Stimulated activated CD4-positive, alpha-beta T cell treated with anti-CD3 and anti-CD28 coated beads, Interleukin-12 subunit alpha, Interleukin-12 subunit beta, amount 100 ng/mL, for 48 hours (primary cell): ENCODE measurements at places on chromosomes 3 and 15.
A peak's percentile ranks its signal among the peaks of the same experiment; 100 is the strongest.

DNA sequence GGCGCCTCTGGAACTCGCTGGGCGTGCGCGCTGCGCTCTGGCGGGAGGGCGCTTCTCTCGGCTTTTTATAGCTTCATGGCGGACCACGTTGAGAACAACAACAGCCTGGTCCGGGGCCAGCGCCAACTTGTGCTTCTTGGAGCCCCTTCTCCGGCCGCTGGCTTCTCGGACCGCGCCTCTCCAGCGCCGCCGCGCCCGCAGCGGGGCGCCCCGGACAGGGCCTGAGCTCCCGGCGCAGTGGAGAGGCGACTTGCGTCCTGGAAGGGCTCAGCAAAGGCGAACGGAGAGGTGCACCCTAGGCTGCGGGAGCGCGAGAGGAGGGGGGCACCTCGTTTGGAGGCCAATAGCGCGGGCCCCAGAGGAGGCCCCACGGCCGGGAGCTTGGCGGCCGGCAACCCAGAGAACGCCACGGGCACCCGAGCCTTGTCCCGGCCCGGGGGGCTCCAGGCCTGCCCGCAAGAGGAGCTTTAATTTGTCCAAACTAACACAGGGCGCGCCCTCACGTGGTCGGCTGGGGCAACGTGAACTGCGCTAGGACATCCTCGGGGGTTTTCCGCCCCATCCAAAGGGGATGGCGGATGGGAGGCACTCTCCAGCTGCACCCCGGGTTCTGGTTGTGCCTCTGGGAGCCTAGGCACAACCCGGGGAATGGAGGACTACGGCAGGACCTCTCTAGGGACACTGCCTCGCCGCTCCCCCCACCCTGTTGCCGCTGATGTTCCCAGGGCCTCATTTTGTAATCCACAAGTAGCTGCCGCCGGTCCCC is 37.8 kb downstream of the HMCES start:
- DNase-seq = peak; percentile 72

DNA sequence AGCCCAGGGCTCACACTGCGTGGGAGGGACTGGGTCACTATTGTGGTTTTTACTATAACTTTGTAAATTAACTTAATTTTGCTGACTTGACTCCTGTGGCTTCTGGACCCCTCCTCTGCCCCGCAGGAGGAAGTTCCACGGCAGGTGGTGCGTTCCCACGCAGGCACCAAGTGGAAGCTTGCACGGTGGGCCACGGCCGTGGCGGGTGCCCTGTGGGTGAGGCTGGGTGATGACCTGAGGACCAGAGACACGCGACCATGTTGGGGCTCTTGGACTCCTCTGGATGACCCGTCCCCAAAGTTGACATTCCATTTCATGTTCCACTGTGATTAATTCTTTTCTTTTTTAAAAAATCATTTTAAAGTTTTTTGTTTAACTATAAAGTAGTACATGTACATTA is 89.0 kb downstream of the FBLN2 start:
- DNase-seq = no peak

- no peak for DNase-seq
Measured at GRCh38 chr3:108305484-108306172, 9.3 kb downstream of the HHLA2 start.

DNA sequence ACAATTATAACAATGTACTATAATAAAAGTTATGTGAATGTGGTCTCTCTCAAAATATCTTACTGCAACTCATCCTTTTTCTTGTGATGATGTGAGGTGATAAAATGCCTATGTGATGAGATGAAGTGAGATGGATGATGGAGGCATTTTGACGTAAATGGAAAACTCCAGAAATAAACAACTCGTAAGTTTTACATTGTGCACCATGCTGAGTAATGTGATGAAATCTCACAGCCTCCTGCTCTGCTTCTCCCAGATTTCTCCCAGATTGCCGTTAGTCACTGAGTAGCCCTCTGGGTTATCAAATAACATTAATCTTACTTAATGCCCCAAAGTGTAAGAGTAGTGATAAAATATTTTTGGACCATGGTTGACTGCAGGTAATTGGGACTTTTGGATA is 64.8 kb upstream of the SLCO2A1 start:
- DNase-seq = no peak

DNA sequence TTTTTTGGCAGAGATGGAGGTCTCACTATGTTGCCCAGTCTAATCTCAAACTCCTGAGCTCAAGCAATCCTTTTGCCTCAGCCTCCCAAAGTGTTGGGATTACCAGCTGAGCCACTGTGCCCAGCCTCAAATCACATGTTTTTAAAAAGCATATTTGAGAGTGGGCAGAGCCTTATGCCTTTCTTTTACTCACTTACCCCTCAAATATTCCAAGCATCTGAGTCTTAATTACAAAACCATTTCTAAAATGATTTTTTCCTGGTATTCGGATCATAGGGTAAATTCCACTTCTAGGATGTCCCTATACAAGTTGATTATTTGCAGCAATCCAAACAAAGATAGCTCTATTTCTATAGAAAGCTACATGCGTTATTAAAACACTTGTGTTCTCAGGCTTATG is 106.1 kb downstream of the RFTN1 start:
- DNase-seq = no peak

DNA sequence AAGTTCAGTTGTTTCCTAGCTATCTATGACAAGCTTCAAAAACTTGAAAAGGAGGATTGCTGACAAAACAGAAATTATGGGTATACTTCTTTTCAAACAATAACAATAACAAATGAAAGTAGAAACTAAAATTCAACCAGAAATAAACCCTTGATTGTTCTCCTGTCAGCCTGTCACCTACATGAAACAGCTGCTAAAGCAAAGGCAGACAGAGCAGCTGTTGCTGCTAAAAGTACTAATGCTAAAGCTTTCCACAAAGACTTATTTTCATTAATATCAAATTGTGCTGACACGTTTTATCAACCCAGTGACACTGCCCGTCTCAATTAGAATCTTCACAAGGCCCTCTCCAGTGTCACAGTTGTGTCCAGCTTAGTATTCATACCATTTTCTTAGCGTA is 533.2 kb upstream of the GBE1 start:
- no peak for DNase-seq

DNA sequence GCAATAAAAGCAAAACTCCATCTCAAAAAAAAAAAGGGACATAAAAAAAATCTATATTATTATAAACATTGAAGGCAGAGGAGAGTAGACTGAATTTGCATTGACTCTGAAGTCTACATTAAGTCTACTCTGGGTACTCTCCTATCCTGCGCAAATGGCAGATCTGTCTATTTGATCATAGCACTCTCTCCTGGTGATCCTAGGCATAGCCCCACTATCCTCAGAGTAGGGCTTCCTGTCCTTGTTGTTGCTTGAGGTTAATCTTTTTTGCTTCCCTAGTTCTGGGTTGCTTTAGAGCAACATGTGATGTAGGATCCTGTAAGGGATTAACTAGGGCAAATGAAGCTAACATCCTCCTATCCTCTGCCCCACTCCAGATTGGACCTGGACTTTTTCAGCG is 82.1 kb upstream of the LRRFIP2 start:
- DNase-seq = no peak

GRCh38 chr3:25144430-25144829 is 283.6 kb upstream of the RARB start:
- no peak for DNase-seq

DNA sequence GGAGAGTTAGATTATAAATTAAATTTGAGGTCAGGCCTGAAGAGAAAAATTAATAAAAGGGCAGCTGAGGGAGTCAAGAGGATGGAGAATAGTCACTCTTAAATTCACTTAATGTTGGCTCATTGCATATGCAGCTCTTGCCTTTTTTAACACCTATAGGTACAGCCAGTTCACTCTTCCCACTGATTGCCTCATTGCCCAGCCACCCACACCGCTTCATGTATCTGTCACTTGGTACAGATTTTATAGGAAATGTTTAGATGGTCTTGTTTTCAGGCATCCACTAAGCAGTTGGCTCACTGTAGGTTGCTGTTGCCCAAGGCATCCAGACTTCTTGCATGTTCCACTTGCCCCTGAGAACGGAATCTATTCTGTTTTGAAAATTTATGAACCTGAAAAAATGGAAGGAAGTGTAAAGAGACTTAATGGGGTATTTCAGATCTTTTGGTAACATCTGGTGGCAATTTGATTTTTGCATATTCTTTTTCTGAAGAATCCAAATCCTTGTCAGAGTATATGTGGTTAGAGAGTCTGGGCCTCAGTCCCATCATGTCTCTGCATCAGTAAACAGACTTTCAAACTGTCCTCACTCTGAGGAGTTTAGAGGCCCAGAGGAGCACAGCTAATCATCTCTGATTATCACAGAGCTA is 151.9 kb downstream of the RBPMS2 start:
- DNase-seq = peak; percentile 44

DNA sequence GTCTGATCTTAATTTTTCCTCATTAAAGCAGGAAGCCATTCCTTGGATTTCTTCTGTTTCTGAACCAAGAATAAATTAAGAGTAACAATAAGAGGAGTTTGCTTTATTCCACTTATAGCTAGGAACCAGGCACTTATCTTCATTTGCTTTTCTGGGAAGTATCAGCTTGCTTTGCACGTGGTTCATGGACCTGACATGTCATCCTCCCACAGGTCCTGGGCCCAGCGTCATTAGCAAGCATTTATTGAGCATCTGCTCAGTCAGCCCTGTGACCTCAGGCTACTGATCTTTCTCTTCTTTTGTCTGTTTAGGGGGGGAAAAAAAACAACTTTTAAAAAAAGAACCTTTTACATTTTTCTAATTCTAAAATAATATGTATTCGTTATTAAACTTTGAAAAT is 34.7 kb upstream of the CRTC3 start:
- no peak for DNase-seq

- DNase-seq = no peak
Measured at GRCh38 chr15:24675332-24676144, at the start of gene NPAP1. NPAP1 (plus strand) TSS chr15:24675775; CDS start chr15:24675868, 93 bp downstream.

GRCh38 chr15:38878926-38879325 is 314.3 kb upstream of the RASGRP1 start:
- DNase-seq = no peak

DNA sequence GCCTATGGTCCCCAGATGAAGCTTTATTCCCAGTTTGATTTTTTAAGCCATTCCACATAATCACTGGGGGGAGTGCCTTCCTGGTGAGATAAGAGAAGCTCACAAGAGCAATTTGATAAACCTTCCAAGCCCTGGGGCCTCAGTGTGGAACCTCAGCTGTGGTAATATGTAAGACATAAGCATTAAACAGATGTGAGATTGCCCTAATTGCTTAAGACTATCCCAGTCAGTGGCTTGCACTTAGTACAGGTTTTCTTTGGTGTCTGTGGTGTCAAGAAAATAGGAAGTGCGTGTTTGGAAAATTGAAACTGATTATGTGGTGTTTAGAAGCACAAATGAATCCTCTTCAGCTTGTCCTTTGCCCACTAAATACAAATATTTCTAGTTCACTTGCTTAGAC is 54.3 kb downstream of the LRRN1 start:
- no peak for DNase-seq

GRCh38 chr15:89399238-89400115 is 64.9 kb upstream of the POLG start:
- DNase-seq = no peak

GRCh38 chr3:66823009-66823397 is 175.1 kb upstream of the KBTBD8 start:
- no peak for DNase-seq

GRCh38 chr3:42698216-42698910 is 4.2 kb downstream of the HHATL start:
- DNase-seq = no peak

GRCh38 chr15:52568601-52569585 is at the start of gene ARPP19:
ARPP19 (minus strand) TSS chr15:52569030; CDS start chr15:52568892, 138 bp downstream.
- peak; percentile 82 for DNase-seq

DNA sequence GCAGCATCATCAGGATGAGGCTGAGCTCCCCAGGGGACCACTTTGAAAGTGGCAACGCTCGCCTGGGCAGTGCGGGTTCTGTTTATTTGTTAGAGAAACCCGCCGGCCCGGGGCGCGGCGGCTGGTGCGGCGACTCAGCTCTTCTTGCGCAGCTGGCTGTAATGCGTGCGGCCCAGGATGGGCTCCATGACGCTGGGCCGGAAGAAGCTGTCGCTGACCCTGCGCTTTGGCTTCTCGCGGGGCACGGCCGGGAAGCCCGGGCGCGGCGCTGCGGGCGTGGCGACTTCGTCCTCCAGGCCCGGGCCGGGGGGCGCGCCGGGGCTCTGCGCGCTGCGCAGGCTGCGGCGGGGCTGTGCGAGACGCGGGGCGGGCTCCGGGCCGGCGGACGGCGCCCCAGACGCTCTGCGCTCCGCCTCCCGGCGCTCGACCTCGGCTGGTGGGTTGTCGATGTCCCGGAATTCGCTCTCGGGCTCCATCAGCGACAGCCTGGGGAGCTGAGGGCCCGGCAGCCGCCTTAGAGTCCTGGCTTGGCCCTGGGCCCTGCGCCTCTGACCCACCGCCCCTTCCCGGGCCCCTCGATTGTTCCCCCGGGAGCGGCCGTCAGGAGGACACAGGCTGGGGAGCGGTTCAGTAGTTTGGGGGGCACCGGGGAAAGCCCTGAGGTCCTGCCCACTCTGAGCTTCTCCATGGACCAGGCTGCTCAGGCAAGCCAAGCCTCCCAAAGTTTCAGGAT is 10.3 kb upstream of the KIF7 start:
- DNase-seq = no peak

- no peak for DNase-seq
Measured at GRCh38 chr3:52781741-52782140, 4.3 kb downstream of the ITIH1 start.

GRCh38 chr15:76991741-76992645 is 2.9 kb upstream of the PSTPIP1 start:
- DNase-seq = no peak

DNA sequence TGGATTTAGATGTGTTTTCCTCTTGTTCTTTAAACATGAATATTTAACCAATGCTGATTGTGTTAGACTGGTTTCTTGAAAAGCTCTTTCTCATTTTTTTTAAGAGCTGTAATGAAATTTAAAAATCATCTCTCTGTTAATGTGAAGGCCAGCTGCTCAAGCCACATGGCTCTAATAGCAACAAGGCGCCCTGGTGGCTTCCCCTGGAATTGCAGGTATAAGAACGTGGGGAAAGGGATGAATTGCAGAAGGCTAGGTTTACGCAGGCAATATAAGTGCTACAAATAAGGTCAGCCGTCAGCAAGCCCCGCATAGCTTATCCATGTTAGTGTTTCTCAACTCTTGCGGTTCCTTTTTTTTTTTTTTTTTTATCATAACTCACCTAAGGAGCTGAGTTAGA is 108.5 kb downstream of the SAMMSON start:
- no peak for DNase-seq

DNA sequence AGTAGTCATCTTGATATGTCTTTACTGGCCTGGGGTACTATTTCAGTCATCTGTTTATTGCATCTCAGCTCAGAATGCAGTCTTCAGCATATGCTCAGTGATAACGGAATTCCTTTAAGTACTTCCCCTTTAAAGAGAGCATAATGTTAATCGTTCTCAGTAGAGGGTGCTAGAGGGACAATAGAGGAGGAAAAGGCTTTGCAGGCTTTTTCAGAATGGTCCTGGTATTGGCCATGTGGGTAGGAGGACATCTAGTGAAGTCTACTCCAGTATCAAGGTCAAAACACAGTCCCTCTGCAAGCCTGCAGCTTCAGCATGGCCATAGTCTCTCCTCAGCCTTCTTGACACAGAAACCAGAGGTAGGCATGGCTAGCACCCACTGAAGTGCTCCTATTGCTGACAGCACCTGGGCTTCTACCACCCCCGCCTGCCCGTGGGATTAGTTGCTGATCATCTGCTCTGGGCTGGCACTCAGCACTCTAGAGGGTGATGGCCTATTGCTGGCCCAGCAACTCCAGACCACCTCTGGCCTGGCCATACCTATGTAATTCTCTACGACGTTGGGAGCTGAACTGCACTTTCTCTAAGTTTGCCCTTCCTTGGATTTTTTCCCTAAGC is 65.4 kb downstream of the KCNH8 start:
- no peak for DNase-seq
